Type B pancreatic cell (in vitro differentiated cells): ENCODE measurements at places on chromosomes 4 and X.

DNA sequence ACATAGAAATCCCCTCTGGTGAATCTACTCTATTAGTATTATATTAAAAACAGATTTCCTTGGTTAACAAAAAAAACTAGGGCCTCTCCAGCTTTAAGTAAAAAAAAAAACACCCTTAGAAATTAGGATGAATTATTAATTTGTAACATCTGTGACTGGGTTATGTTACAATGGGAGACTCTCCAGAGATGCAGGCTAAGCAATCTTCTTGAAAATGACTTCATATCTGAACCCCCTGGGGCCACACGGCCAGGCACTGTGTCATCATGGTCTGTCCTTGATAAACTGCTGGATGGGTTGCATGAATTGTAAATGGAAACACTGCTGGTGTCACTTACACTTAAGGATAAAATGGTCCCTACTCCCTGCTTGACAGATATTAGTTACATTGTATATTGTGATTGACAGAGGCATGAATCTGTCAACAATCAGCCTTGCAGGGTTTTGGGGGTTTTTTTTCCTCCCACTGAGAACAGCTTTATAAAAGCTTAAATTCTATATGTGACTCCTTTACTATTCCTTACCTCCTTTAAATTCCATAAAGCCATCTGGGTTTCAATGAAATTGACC, 49.1 kb downstream of the PRKG2 start:
- no peak for DNase-seq

DNA sequence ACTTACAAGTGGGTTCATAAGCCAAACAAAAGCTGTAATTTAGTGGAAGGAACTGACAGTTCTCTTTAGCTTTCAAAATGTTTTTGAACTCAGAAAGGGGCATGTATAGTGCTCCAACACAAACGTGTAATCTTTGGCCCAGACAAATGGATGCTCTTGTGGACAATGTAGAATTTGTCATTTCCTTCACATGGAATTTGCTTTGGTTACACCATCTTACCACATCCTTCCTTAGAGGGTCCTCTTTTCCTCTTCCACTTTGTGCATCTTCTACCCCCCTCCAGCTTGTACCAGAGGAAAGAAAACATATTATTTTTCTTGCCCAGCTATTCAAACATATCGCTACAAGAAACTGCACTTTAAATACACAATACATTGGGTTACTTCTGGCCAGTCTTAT, 42.4 kb downstream of the MEPE start:
- no peak for DNase-seq

- DNase-seq: no peak
These were observed 922.5 kb downstream of the RPA4 start for GRCh38 chrX:97806238-97806637.

- no peak for DNase-seq
These were observed 21.7 kb downstream of the PJA1 start for GRCh38 chrX:69143530-69143929.

- DNase-seq: no peak
These were observed 18.4 kb downstream of the IL21 start for GRCh38 chr4:122602277-122603142.

DNA sequence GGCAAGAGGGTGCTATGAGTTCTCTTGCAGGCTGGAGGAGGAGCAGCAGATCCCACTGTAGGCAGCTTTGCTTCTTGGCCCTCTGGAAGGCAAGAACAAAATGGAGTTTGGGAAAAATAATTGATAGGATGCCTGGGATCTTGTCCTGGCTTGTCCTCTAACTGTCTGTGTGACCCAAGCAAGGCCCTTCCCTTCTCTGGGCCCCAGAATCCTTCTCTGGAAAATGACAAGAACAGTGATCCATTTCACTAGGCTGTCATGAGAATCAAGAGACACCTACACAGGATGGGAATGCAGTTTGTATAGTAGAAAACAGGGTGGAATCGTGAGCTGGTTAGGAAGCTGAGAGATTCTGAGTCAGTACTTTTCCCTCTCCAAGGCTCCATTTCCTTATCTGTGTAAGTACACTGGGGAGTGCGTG, 133.3 kb downstream of the PJA1 start:
- peak; percentile 32 for DNase-seq

- DNase-seq: no peak
These were observed 331.6 kb downstream of the BCOR start for GRCh38 chrX:39766085-39766726.

DNA sequence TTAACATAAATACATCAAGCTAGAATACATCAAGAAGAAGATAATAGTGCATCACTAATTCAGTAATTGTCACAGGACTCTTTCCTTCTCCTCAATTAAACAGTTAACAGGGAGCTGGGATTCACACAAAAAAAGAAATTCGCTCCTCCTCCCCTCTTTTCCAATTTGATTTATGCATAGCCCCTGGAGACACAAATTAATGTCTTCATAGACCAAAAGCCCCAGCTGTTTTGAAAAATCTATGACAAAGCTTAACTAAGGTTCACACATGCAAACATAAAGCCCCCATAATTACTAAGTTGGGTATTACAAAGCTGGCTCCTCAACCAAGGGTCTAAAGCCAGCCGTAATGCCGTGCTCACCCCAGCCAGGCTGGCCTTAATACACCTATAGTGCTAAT, 61.2 kb downstream of the ENOX2 start:
- no peak for DNase-seq

- no peak for DNase-seq
These were observed 10.6 kb downstream of the CENPVL3 start for GRCh38 chrX:51608126-51608525.

- DNase-seq: no peak
These were observed 20.4 kb upstream of the ATXN3L start for GRCh38 chrX:13340182-13340791.

- no peak for DNase-seq
These were observed 71.1 kb downstream of the BMPR1B start for GRCh38 chr4:94828882-94829281.

GRCh38 chr4:153063490-153063889, 127.4 kb downstream of the FHDC1 start:
- DNase-seq: no peak

- DNase-seq: no peak
These were observed 272.9 kb downstream of the CFAP299 start for GRCh38 chr4:80608281-80608980.

GRCh38 chr4:110124711-110125110, 73.7 kb downstream of the ELOVL6 start:
- DNase-seq: no peak

DNA sequence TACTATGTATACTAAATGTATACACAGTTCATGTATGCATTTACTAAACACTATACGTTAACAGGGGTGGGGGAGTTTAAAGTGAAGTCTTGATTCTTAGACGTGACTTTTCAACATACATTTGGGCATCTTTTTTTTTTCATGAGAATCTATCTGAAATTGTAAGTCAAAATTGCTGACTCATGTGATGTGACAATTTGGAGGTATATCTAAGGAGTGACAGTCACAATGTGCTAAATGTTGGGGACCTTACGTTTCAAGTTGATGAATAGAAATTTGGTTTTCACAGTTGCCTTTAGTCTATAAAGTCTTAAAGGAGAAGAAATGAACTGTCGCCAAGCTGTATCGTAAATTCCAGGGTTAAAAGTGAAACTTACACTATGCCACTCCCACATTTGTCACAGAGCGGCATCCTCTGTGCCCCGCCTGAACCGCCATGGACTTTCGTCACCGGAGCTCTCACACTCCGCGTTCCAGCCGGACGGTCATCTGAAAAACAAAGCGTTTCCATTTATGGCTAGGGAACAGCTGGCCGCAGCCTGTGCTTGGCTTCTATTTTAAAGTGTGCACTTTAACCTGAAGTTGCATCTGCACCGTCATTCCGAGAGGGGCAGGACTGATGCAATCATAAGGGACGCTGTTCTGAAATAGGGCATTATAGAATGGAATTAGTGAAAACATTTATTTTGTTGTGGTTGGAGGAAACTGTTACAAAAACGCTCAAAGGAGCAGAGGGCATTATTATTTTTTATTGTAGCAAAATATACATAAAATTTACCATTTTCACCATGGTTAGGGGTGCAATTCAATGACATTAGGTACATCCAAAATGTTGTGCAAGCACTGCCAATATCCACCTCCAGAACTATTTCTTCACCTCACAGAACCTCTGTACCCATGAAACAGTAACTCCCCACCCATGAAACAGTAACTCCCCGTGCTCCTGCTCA, 30.9 kb downstream of the PDLIM3 start:
- DNase-seq: no peak

GRCh38 chrX:125005863-125006262, 313.8 kb upstream of the TEX13C start:
- no peak for DNase-seq

- no peak for DNase-seq
These were observed 63.5 kb upstream of the COL25A1 start for GRCh38 chr4:109365939-109366338.

GRCh38 chrX:73916931-73917667, 354.1 kb downstream of the CHIC1 start:
- DNase-seq: no peak

DNA sequence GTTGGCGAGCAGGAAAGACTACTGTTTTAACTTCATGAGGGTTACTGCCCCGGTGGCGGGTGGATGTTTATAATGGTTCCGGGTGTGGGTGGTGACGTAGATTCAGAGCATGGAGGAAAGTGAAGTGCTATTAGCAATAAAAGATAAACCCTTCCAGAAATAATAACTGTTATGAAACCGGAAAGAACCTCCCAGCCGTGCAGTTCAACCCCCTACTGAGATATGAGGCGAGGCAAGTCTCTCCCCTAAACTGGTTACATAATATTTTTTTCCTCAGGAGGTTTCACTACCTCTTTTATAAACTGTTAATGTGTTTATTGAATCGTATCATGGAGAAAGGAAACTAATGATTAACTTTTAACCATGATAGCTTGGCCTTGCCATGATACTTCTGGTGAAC, 33.9 kb upstream of the STIM2 start:
- no peak for DNase-seq

- DNase-seq: no peak
These were observed 244.9 kb downstream of the FRMPD4 start for GRCh38 chrX:12383196-12383595.

DNA sequence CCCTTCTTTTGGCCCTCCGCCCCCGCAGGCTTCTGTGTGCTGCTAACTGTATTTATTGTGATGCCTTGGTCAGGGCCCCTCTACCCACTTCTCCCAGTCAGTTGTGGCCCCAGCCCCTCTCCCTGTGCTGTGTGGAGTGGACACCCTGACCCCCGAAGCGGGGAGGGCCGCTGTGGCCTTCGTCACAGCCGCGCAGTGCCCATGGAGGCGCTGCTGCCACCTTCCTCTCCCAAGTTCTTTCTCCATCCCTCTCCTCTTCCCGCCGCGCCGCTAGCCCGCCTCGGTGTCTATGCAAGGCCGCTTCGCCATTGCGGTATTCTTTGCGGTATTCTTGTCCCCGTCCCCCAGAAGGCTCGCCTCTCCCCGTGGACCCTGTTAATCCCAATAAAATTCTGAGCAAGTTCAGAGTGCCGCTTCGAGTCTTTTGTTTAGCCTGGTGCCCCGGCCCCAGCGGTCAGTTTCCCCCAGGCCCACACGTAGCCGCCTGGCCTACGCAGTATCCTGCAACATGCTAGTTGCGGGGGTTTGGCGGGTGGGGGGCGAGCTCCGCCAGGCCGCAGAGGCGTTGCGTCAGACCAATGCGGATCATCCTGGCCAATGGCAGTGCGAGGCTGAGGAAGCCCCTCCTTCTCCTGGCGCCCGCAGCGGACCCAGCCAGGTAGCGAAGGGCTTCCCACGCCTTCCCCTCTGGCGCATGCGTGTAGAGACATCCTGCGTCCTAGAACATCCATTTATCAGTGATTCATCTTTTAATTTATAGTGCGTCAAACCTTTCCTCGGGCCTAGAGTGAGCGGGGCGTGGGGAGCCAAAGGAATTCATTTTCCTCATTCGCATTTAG, 5.6 kb upstream of the KANTR start:
- DNase-seq: no peak

DNA sequence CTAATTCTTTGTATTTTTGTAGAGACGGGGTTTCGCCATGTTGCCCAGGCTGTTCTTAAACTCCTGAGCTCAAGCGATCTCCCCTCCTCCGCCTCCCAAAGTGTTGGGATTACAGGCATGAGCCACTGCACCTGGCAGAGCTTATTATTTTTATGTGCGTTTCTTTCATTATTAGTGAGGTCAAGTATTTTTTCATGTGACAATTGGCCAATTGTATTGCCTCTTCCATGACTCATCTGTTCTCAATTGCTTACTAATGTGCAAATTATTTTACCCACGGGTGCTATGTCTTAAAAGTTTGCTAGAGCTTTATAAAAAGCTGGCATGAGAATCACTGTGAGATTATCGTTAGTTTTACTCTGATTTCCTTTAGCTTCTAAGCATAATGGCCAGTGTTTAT, 13.0 kb upstream of the ARX start:
- no peak for DNase-seq

DNA sequence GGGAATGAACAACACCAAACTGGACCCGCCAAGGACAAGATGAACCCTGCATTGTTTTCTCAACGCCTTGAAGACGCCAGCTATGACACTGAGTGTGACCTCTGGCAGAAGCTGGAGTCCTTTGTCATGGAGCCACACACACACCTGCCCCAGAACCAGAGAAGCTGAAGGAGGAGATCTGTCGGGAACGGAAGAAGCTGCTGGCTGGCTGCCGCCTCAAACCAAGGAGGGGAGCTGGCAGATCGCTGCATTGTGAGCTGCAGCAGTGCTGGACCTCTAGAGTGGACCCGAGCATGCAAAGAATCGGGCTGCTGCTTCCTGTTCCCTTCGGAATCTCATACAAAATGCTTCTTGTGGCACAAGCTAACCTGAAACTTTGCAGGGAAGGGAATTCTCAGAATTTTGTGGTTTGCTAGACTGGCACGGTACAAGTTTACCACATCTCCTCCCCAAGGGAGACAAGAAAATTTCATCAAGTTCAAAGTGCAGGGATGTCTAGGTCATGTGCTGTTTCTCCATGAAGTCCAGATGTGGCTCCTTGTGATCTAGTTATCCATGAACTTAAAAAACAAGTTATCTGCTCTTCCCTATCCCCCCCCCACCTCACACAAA, 23.4 kb upstream of the GLRB start:
- DNase-seq: no peak

DNA sequence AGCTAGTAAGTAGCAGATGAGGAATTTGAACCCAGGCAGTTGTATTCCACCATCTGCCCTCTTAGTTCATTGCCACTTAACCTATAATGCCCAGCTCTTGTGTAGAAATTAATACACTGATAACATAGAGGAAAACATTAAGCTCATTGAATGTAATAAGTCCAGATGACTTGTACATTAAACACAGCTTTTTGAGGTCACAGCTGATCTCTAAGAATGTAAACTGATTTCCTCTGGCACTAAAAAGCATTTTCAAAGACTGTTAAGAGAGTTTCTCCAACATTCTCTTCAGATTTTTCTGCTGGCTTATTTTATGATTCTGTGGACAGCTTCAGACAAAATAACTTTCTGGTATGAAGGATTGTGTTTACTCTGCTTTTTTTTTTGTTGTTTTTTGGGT, 42.7 kb downstream of the HPRT1 start:
- DNase-seq: no peak

GRCh38 chr4:10092481-10093270, 23.9 kb downstream of the WDR1 start:
- DNase-seq: no peak

DNA sequence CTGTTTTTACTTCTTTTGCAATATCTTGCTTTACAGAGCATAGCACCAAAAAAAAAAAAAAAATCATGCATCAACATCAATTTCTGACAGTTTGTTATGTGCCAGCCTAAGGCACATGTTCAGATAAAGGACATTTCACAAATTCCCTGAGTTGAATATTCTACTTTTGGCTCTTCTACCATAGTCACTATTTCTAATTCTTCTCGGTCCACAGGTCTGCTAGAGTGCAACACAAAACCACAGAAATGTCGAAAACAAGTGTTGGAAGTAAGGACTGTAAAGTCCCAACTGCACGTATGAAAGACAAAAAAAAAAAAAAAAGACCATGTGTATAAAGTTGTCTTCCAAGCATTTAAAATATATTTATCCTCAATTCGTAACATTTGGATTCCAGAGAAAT, 494.2 kb upstream of the INTU start:
- no peak for DNase-seq
